Neural crest cell (in vitro differentiated cells): ENCODE measurements at places on chromosomes 12 and 14.

DNA sequence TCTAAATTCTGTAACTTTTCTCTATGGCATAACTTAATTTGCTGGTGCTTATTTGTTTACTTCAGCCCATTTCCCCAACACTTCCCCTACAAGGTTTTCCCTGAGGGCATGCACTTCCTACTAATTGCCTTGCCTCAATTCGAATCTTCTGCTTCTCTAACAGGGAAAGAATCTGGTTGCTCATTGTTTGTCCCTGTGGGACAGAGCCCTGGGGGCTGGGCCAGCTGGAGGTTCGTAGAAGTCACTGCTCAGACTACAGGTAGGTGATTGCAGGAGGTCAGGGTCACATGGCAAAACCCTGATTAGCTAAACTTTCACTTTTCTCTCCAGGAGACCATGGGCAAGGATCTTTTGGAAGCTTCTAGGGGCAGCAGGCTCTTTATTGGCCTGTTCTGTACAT, 72.0 kb downstream of the ZFC3H1 start:
- no peak for DNase-seq

DNA sequence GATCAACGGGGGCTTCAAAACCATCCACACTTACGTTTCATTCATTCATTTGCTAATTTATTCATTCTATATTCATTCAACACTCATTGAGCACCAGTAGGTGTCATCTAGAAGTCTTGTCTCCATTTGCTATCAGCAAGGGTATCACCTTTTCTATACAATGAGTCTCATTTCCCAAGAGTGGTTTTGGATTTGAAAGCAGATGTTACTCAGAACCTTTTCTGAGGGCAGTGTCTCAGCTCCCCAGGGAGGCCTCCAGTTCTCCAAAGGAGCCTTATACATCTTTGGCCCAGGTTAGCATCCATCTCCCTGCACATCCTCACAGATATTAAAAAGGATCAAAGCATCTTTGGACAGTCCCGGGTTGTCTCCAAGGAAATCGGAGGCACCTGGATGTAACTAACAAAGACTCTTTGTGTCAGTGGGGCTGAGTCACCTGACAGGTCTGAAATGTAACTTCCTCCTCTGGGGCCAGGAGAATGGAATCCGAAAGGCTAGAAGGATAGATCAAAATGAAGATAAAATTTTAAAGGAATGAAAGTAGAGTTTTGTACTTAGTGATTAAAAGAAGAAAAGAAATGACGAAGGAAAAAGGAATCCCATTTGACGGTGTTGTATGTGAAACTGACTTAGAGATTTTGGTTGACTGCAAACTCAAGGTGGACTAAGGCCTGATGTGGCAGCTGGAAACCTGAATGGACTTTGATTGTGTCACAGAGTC, 103.0 kb downstream of the VCPKMT start:
- DNase-seq, result no peak

DNA sequence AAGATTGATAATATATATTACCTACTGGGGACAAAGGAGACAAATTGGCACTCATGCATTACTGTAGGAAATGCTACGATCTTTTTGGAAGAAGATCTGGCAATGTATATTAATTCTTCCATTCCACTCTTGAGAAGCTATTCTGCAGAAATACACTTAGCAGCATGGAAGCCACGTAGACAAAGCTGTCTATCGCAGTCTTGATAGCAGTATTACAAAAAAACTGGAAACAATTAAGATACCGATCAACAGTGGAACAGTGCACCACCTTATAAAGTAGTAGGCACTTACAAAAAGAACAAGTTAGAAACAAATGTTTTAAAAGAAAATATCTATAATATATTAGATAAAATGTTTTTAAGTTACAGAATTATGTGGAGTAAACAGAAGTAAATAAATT, 87.2 kb downstream of the ABCD2 start:
- no peak for DNase-seq

- no peak for DNase-seq
Observed at GRCh38 chr12:128245905-128246304, 21.1 kb upstream of the TMEM132C start.

GRCh38 chr12:107415834-107416233, 269.8 kb upstream of the PWP1 start:
- no peak for DNase-seq

GRCh38 chr14:95165517-95165916, 8.2 kb upstream of the DICER1 start:
- no peak for DNase-seq

GRCh38 chr12:123250471-123251383, 17.5 kb downstream of the MTRFR start:
- DNase-seq, result no peak

- no peak for DNase-seq
Observed at GRCh38 chr12:28536088-28536487, 345.8 kb downstream of the CCDC91 start.

DNA sequence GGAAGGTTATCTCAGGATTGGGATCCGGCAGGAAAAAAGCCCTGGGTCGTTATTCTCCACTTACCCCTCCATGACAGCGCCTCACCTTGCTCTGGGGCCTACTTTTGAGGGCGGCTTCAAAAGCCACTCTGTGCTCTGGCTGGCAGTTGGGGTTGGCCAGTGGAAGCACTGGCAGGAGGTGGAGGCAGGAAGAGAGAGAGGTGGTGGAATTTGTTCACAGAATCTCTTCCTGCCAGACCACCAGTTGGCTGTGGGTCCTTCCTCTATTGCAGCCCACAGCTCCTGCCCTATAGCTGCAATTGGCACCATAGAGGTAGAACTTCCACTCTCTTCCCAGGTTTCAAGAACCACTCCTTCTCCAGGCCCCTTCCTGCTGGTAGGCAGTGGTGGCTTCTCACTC, 32.7 kb upstream of the SDR39U1 start:
- no peak for DNase-seq

- DNase-seq, result no peak
Observed at GRCh38 chr12:106113042-106113441, 25.7 kb downstream of the NUAK1 start.

DNA sequence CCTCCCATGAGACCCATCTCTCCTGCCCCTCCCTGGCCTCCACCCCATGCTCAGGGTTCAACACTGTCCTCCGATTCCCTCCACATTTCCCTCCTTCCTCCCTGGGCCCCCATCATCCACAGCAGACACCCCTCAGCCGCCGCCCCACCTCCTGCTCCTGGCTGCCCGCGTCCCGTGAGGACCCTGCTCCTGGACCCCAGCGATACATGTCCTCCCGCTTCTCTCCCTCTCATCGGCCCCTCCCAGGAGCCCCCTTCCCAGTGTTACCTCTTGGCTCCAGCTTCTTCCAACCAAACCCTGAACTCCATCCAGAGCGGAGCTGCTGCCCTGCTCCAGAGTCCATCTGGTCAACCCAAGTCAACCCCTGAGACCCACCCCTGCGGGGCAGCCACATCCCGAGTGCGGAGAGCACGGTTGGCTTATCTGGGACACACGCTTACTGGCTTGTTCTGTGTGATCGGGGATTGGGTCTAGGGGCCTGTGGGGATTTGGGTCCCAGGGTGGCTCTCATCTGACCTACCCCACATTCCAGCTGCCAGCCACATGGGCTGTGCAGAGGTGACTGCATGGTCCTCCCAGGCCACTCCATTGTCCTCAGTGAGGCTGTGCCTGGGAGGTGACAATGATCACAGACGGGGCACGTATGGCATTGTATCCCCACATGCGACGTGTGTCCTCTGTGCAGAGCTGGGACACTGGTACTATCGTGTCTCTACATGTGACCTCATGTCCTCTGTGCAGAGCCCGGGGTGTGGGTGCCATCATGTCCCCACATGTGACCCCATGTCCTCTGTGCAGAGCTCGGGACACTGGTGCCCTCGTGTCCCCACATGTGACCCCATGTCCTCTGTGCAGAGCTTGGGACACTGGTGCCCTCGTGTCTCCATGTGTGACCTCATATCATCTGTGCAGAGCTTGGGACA, 333.6 kb downstream of the ADGRD1 start:
- DNase-seq, result no peak

DNA sequence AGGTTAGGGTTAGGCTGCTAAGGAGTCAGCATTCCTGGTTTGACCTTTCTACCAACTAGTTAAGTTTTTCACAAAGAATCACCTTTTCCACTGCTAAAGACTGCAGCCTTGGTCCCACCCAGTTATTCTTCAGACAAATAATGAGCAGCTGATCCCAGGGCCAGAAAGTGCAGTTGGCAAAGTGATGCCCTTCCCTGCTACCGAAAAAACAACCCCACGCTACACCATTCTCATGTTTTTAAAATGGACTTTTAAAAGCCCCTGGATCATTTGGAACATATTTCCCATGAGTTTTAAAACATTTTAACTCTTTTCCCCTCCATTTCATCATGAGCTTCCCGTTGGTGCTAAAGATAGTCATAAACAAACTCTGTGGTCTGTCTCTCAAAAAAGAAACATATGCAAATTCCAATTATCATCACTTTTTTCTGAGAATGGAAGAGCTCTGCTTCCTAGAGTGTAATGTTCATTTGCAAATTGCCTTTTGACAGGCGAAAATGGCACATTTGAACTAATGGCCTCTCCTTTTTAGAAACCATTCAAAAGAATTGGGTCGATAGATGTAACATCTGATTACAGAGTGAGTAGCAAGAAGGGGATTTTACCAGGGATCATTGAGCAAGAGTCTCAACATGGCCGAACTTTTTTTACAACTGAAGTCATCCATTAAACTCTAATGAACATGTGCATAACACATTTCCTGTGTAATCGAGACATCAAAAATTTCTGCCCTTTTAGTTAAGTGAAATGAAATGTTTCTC, 129.3 kb upstream of the RAP1B start:
- no peak for DNase-seq

- DNase-seq, result no peak
Observed at GRCh38 chr14:70332015-70332414, 27.5 kb downstream of the COX16 start.
